CD4-positive, CD25-positive, alpha-beta regulatory T cell (primary cell): ENCODE measurements at places on chromosomes 1 and 21. TPM values are rescaled to one million over a fixed set of nuclear protein-coding genes. Genes with fewer than 3 reads are reported as not detected.
A peak's percentile ranks its signal among the peaks of the same experiment; 100 is the strongest.

The RXRG gene
- not detected for polyA plus RNA-seq

The TPTE gene
- not detected for polyA plus RNA-seq

The NCDN gene
- polyA plus RNA-seq = 11.0 TPM

The PTPN22 gene
- 49.1 TPM for polyA plus RNA-seq

The FCRL4 gene
- not detected for polyA plus RNA-seq

The ADORA1 gene
- not detected for polyA plus RNA-seq

The LPAR3 gene
- not detected for polyA plus RNA-seq

GRCh38 chr1:212958175-212958574, 7.8 kb downstream of the VASH2 start:
- H3K4me3 ChIP-seq = no peak overlapping the region
- no peaks in the 10 kb centered on the region for H3K36me3 ChIP-seq
- DNase-seq = no peak

GRCh38 chr1:186736971-186737685, 56.9 kb upstream of the PTGS2 start:
- no peaks in the 10 kb centered on the region for H3K4me1 ChIP-seq
- no peaks in the 10 kb centered on the region for H3K36me3 ChIP-seq
- H3K27ac ChIP-seq = no peak overlapping the region
- H3K4me3 ChIP-seq = no peak overlapping the region

- no peak for DNase-seq
- no peak overlapping the region for H3K4me3 ChIP-seq
- H3K36me3 ChIP-seq = no peaks in the 10 kb centered on the region
- H3K27me3 ChIP-seq = no peaks in the 10 kb centered on the region
- H3K4me1 ChIP-seq = no peaks in the 10 kb centered on the region
- H3K27ac ChIP-seq = no peak overlapping the region
Measured at GRCh38 chr1:67969446-67969845, 81.0 kb downstream of the DIRAS3 start.

DNA sequence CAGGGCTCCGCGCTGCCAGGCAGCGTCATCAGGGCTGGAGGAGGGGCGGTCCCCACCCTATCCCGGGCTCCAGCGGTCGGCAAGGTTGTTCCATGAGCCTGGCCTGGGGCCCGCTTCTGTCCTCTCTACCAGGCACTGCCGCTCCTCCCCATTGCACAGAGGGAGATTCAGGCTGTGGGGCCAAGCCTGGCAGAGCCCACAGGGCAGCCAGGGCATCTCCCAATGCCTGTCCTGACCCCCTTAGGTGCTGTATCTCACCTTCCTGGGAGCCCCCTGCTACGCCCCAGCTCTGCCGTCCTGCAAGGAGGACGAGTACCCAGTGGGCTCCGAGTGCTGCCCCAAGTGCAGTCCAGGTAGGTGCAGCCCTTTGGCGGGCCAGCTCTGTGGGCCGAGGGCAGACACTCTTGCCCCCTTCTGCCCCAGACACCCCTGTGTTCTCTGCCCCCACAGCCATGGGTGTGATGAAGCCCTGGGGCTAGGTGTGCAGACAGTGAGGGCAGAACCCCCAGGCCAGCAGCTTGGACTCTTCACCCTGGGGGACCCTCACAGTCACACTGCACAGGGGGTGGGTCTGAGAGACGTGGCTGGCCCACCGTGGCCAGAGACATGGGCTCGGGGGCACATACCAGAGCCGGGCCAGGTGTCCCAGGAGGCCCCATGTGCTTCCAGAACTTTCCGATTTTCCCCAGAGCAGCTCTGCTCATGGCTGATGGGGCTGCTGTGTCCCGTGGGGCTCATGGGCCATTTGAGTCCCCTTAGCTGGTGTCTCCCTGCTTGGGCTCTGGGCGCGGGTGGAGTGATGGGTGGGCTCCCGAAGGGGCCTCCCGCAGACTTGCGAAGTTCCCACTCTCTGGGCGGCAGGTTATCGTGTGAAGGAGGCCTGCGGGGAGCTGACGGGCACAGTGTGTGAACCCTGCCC, 1.6 kb downstream of the TNFRSF14 start:
- peaks cover 59% of the 10 kb centered on the region for H3K4me1 ChIP-seq
- H3K27me3 ChIP-seq = no peaks in the 10 kb centered on the region
- DNase-seq = no peak
- H3K36me3 ChIP-seq = peaks cover 28% of the 10 kb centered on the region
- H3K27ac ChIP-seq = peak overlapping the region; percentile 97
- H3K4me3 ChIP-seq = peak overlapping the region; percentile 77

GRCh38 chr1:224711876-224712275, 95.8 kb downstream of the CNIH3 start:
- H3K27ac ChIP-seq = no peak overlapping the region
- H3K27me3 ChIP-seq = no peaks in the 10 kb centered on the region

DNA sequence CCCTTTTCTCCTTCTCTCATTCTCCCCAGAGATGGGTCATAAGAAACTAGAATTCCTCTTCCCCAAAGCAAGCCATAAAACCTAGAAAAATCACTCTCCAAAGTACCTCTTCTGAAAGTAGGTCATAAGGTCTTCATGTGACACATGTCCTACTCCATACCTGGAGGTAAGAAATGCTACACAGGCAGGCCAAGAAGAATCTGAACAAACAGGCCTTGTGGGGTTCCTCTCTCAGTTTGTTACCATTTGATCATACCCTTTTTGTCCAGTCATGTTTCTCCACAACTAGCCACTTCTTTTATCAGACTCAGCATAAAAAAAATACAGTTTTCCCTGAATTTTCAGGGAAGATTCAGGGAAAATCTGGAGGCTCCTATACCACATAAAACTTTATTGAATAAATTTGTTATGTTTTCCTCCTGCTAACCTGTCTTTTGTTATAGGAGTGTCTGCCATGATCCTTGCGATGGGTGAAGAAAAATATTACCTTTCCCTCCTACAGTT, 134.4 kb upstream of the LMO4 start:
- peaks cover 7% of the 10 kb centered on the region for H3K27me3 ChIP-seq
- no peak overlapping the region for H3K4me3 ChIP-seq
- H3K36me3 ChIP-seq = no peaks in the 10 kb centered on the region
- no peak overlapping the region for H3K27ac ChIP-seq

DNA sequence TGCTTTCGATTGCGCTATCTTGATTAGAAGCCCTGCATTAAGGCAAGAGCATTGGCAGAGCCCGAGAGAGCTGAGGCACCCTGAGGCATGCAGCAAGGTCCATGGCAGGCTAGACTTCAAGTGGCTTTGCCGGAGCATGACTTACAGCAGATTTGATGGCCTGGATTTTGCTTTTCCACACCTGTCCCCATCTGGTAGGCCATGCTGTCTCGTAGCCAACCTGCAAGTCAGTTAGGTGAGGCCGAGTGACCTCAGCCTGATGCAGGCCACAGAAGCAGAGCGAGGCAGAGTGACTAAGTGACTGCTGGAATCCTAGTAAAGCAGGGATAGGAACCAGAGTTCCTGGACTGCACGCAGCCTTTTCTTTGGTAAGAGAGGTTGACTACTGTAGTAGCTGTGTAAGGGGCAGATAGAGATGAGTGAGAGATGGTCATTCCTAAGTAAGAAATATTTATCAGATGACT, 148.9 kb downstream of the PBX1 start:
- H3K4me3 ChIP-seq = no peak overlapping the region
- DNase-seq = no peak
- H3K4me1 ChIP-seq = no peaks in the 10 kb centered on the region
- H3K27me3 ChIP-seq = no peaks in the 10 kb centered on the region

GRCh38 chr1:97603776-97604175, 317.1 kb downstream of the DPYD start:
- H3K27me3 ChIP-seq = no peaks in the 10 kb centered on the region
- H3K4me1 ChIP-seq = no peaks in the 10 kb centered on the region
- H3K4me3 ChIP-seq = no peak overlapping the region
- no peaks in the 10 kb centered on the region for H3K36me3 ChIP-seq

- H3K4me1 ChIP-seq = no peaks in the 10 kb centered on the region
- no peaks in the 10 kb centered on the region for H3K36me3 ChIP-seq
- no peak overlapping the region for H3K27ac ChIP-seq
- H3K4me3 ChIP-seq = no peak overlapping the region
Measured at GRCh38 chr1:113369699-113370098, 20.6 kb upstream of the MAGI3 start.

DNA sequence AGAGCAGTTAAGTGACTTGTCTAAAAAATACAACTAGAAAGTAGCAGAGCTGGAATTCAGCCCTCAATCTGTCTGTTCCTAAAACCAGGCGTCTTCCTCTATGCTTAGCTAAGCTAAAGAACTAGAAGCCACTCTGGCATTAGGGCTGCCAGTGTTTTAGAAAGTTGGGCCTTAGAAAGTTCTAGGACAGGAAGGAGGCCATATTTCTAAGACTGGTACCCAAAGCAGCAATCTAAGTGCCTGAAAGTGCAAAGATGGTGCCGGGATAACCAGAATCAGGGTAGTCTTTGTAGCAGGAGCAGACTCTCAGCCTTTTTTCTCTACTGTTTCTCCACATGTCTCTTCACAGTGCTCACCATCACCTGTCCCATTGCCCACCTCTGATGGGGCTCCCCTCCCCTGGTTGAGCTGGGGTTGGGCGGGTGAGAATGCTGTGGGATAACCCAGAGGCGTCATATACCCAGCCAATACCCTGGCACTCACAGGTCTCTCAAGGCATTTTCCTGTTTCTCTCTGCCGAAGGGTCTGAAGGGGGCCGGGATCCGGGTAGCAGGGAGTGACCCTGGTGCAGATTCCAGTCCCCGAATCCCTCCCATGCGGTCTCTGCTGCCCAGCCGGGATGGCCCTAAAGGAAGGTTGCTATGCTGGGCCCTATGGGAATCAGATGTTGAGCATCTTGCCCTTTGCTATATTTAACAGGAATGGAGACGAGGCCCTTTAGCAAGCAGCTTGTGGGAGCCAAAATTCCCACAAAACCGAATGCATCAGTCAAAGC, 1.1 kb upstream of the RCSD1 start:
- peaks cover 4% of the 10 kb centered on the region for H3K36me3 ChIP-seq
- peaks cover 68% of the 10 kb centered on the region for H3K4me1 ChIP-seq
- DNase-seq = no peak
- peak overlapping the region; percentile 91 for H3K27ac ChIP-seq
- H3K27me3 ChIP-seq = no peaks in the 10 kb centered on the region

DNA sequence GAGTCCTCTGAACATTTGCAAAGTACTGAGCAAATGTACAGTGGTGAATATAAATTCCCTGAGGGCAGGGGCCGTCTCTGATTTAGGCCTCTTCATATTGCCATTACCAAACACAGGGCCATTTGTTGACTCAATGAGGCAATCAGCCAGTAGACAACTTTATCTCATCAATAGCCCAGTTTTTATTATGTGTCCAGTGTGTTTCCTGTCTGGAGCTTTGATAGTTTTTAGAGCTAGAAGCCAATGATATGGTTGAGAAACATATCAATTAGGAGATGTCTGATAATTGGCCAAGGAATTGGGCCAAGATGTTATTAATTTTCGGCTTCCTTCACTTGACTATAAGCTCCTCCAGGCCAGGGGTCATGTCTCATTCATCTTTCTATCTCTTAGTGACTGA, 163.0 kb downstream of the ROR1 start:
- no peak overlapping the region for H3K4me3 ChIP-seq
- DNase-seq = no peak
- H3K36me3 ChIP-seq = no peaks in the 10 kb centered on the region
- no peak overlapping the region for H3K27ac ChIP-seq

DNA sequence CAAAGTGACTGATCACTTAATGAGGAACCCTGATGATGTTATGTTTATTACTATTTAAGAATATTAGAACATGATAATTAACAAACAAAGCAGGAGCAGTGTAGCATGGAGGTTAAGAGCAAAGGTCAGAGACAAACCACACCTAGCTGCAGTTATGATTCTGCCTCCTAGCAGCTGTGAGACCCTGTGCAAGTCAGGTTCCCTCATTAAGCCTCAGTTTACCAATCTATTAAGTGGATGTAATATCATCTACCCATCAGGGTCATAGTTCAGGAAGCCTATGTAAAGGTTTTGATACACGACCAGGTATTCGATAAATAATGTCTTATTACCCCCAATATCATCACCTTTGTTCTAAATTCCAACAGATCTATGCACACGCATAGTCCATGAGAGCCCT, 32.0 kb downstream of the DUSP10 start:
- H3K4me3 ChIP-seq = peak overlapping the region; percentile 49
- peak overlapping the region; percentile 95 for H3K27ac ChIP-seq
- no peaks in the 10 kb centered on the region for H3K27me3 ChIP-seq
- H3K4me1 ChIP-seq = peaks cover 88% of the 10 kb centered on the region
- no peak for DNase-seq

GRCh38 chr1:107359472-107360241, 218.8 kb downstream of the NTNG1 start:
- DNase-seq = no peak
- H3K4me1 ChIP-seq = no peaks in the 10 kb centered on the region
- no peak overlapping the region for H3K27ac ChIP-seq
- no peaks in the 10 kb centered on the region for H3K27me3 ChIP-seq
- H3K36me3 ChIP-seq = no peaks in the 10 kb centered on the region

DNA sequence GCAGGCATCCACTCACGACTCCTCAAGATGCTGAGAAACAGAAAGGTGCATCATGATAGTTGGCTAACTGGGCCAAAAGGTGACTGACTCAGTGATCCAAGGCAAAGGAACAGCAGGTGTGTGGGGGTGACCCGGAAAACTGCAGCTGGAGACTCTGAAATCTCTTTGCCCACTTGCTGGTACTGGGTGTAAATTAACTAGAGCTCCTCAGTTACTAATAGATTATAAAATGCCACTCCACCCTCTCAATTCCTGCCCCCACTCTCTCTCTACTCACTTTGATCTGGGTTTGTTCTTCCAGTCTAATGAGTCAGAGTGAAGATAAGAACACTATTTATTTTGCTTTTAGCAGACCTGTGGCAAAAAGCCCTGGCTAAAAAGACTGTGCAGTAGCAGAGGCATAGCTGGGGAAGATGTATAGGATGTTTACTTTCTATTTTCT, 7.2 kb upstream of the PIGC start:
- DNase-seq = no peak
- H3K36me3 ChIP-seq = no peaks in the 10 kb centered on the region
- H3K27ac ChIP-seq = peak overlapping the region; percentile 27

GRCh38 chr1:46254668-46255067, 7.1 kb downstream of the RAD54L start:
- no peaks in the 10 kb centered on the region for H3K36me3 ChIP-seq
- no peak for DNase-seq
- H3K4me1 ChIP-seq = no peaks in the 10 kb centered on the region
- no peaks in the 10 kb centered on the region for H3K27me3 ChIP-seq
- no peak overlapping the region for H3K4me3 ChIP-seq
- H3K27ac ChIP-seq = no peak overlapping the region

GRCh38 chr1:33608825-33609400, 136.5 kb downstream of the ZSCAN20 start:
- H3K4me3 ChIP-seq = no peak overlapping the region
- no peak overlapping the region for H3K27ac ChIP-seq
- peaks cover 2% of the 10 kb centered on the region for H3K27me3 ChIP-seq
- DNase-seq = no peak
- no peaks in the 10 kb centered on the region for H3K4me1 ChIP-seq
